CD14-positive monocyte (primary cell): ENCODE measurements at places on chromosomes 4 and X.

DNA sequence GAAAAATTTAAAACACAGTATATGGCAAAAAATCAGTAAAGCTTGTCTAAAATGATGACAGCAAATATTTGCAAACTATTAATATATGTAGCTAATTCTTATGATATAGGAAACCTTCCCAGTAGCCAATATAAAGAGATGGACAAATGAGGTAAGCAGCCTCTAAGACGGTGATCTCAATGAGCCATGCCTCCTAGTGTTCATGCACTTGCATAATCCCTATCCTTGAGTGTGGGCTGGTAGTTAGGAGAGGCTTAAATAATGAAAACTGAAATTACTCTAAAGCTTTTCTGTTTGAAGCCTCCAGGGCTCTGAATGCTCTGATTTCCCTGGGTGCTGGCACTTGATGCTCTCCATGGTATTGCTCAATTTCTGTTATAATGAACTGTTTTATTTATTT is 24.6 kb upstream of the ARMCX4 start:
- no peak for DNase-seq

- no peak for DNase-seq
These were observed 23.5 kb upstream of the SPANXN4 start for GRCh38 chrX:143002206-143002605.

GRCh38 chrX:41332408-41333002 is 1.5 kb upstream of the DDX3X start:
- DNase-seq: peak; percentile 44

DNA sequence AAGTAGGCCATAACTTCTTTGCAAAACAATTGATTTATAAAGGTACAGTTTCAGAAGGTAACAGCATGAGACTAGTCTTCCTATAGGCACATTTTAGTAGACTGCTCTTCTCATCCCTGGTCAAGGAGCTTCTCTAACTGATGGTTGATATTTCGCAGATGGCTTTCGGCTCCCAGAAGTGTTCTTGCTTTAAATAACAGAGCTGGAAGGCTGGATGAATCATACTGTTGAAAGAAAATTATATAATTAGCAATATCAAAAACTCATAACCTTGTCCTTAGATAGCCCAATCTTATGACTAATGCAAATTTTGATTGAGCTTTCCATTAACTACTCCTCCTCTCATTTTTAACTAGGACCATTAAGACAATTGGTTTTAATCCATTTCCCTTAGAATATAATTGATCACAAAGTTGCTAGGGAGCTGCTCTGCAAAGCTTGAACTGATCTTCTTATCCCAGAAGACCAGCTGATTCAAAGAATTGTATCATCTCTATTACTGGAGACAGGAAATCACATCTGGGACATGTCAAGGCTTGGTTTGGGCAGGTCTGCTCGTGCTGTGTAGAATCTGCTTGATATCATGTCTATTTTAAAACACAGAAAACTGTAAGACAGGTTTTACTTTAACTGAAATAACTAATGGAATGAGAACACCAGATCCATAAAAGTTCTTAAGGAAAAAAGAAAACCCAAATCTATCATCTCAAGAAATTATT is 38.6 kb downstream of the CENPU start:
- DNase-seq: no peak

- no peak for DNase-seq
These were observed 153.5 kb upstream of the PJA1 start for GRCh38 chrX:69318651-69319340.
